ENCODE measurements at places on chromosomes 4 and X. TPM values are rescaled to one million over a fixed set of nuclear protein-coding genes. Genes with fewer than 3 reads are reported as not detected.
A peak's percentile ranks its signal among the peaks of the same experiment; 100 is the strongest.

DNA sequence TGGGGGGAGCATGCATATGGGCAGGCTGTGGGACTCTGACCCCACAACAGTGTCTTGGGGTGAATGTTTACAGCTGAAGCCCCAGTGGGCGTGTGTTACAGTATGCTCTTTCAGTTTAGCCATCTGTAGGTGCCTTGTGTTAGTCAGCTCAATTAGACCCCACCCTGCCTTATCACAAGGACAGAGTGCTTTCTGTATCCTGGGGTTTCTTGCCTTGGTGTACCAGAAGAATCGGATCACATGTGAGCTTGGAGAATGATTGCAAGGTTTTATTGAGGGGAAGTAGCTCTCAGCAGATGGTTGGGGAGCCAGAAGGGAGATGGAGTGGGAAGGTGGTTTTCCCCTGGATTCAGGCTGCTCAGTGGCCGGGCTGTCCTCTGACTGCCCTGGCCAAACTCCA lies 27.3 kb downstream of the SH3BGRL start:
- DNase-seq, result no peak

- DNase-seq, result peak; percentile 76
These were observed 605 bp upstream of the FAT1 start for GRCh38 chr4:186724058-186724863.

DNA sequence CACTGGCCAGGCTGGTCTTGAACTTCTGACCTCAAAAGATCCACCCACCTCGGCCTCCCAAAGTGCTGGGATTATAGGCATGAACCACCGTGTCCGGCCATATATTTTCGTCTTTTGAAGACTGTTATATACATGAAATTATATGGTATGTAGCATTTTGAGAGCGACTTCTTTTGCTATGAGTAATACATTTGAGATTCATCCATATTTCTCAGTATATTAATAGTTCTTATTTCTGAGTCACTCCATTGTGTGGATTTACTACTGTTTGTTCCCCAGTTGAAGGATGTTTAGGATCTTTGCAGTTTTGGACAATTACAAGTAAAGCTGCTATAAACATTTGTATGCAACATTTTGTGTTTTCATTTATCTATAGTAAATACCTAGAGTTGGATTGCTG lies 34.9 kb downstream of the GNL3L start:
- DNase-seq, result no peak

GRCh38 chrX:68651110-68651509 lies 3.6 kb downstream of the STARD8 start:
- no peak for DNase-seq

GRCh38 chr4:79250887-79251286 lies 75.0 kb downstream of the NAA11 start:
- no peak for DNase-seq

GRCh38 chr4:47483745-47484144 lies 1.3 kb upstream of the ATP10D start:
- no peak for DNase-seq

- no peak for DNase-seq
These were observed 9.2 kb downstream of the NKX3-2 start for GRCh38 chr4:13535118-13535517.

DNA sequence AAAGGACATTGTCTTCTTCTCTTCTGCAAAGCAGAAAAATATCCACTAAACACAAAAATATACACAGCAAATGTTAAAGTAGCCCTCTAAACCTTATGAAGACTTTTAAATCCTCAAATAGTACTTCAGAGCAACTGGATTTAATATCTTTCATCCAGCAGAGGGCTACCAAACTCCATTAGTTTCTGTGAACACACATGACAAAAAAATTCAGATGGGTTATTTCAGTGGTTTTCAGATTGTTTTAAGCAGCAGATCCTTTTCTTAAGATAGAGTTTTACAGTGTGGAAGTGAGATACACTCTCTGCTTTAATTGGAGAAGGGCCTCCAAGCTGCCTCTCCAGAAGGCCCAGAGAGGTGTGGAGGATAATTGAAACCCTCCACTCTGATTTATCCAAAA lies 56.7 kb downstream of the ANK2 start:
- DNase-seq, result peak; percentile 68

- no peak for DNase-seq
These were observed 193.3 kb upstream of the PGRMC2 start for GRCh38 chr4:128480945-128481344.

DNA sequence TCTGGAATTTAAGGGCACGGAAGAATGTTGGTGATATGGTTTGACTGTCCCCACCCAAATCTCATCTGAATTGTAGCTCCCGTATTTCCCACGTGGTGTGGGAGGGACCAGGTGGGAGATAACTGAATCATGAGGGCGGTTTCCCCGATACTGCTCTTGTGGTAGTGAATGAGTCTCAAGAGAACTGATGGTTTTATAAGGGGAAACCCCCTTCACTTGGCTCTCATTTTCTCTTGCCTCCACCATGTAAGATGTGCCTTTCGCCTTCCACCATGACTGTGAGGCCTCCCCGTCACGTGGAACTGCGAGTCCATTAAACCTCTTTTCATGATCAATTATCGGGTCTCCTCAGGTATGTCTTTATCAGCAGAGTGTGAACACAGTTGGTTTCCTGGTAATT lies 25.6 kb upstream of the DHRSX start:
- DNase-seq, result no peak

- DNase-seq, result no peak
These were observed 459.5 kb downstream of the GASK1B start for GRCh38 chr4:157713342-157713741.

DNA sequence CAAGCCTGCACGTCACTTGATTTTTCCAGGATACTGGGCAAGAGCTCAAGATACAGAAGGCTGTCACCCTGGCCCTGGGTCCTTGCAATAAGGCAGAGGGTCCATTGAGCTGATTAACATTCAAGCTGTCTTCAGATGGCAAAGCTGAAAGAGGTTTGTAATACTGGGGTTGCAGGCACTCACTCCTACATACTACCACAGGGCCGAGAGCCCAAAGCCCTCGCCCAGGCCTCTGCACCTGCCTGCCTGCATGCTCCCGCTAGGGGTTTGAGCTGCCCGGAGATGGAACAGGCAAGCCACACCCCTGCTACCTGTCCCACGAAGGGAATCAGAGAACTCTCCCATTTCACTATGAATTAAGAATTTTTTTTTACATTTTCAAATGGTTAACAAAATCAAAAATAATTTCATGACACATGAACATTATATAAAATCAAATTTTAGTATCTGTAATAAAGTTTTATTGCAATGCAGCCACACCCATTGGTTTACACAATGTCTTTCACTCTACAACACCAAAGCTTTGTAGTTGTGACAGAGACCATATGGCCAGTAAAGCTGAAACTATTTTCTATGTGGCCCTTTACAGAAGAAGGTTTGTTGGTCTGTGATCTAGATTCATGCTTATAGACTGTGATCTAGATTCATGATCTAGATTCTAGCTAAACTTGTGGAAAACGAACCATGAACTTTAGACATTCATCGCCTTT lies 530.4 kb upstream of the IGFBP7 start:
- DNase-seq, result no peak

DNA sequence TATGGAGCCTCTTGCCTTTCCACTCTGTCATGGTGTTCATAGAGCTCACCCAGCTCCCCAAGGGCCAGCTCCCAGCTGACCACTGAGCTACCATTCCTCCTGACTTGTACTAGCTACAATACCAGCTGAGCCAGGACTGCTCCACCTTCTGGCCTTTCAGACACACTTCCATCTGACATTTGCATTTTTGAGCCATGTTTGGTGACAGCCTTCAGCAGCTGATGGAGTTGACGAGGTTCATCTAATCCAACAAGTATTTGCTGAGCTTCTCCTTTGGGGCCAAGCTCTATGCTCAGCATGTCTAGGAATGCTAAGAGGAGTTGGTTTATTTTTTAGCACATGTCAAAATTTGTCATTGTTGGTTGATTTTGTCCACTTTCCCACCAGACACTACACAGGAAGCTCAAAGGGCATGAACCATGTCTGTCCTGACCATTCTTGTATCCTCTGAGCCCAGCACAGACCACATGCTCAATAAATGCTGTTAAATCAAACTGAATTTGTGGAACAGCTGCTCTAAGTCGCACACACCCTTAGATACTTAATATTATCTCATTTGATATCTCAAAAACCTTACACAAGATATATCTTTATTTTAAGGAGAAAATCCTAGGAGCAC lies 142.6 kb upstream of the PPARGC1A start:
- peak; percentile 40 for DNase-seq

DNA sequence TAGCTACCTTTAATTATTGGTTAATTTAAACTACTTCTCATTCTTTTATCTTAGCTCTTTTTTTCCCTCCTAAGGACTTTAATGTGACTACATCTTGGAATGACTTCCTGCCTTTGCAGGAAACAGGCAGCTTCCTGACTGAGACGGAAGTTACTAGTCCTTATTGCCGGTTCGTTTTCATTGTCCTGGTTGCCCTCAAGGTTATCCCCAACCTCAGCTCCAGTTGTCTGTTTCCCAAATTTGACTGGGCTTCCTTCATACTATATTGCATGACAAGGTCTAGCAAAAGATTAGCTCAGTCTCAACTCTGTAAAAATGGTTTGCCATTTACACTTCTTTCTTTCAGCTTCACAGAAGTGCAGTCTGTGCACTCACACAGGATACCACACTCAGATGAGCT lies 109.9 kb upstream of the DDX53 start:
- no peak for DNase-seq

DNA sequence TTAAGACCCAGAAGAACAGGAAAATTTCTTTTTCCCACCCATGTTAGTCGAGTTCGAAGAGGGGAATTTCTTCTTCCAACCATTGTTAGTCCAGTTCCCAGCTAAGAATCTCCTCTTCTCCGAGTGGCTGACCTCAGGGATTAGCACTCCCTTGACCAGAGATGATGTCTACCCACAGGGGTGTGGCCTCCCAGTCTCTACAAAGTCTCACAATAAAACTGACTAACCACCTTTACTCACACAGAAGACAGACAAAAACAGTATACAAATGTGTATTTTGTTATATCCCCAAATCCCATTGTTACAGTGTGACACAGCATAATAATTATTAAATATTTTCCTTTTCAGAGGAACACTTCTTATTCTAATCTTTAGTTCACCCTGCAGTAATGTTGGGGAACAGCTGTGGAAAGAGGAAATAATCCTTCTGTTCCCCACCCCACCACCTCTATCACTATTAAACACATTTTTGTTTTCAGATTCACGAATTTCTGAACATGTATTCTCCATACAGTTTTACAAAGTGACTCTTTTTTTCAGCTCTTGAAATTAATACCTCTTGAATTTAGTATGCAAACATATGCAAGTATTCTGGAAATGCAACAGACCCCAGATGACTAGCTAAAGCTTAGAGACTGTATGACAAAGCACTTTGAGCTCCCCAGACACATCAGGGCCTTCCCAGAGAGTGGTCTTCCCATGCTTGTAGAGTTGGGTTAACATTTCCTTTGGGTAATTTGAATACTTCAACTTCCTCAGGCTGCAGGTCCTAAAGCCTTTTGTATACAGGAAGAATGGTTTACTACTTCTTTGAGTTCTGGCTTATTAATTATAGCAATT lies 62.5 kb upstream of the NFKB1 start:
- DNase-seq, result no peak

- DNase-seq, result no peak
These were observed 119.8 kb downstream of the GUCY2F start for GRCh38 chrX:109362101-109362500.

GRCh38 chr4:120025516-120025915 lies 41.1 kb downstream of the MAD2L1 start:
- no peak for DNase-seq

GRCh38 chr4:30208731-30209435 lies 511.3 kb upstream of the PCDH7 start:
- DNase-seq, result no peak

DNA sequence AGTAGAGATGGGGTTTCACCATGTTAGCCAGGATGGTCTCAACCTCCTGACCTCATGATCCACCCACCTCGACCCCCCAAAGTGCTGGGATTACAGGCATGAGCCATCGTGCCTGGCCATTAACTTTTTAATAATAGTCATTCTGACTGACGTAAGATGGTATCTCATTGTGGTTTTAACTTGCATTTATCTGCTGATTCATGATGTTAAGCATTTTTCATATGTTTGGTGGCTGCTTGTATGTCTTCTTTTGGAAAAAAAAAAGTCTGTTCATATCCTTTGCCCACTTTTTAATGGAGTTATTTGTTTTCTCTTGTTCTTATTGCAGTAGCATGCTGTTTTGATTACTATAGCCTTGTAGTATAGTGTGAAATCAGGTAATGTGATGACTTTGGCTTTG lies 45.8 kb downstream of the ANXA10 start:
- no peak for DNase-seq

GRCh38 chrX:56786889-56787733 lies 58.1 kb downstream of the NBDY start:
- DNase-seq, result no peak

- no peak for DNase-seq
These were observed 790.1 kb downstream of the TECRL start for GRCh38 chr4:63618883-63619718.

DNA sequence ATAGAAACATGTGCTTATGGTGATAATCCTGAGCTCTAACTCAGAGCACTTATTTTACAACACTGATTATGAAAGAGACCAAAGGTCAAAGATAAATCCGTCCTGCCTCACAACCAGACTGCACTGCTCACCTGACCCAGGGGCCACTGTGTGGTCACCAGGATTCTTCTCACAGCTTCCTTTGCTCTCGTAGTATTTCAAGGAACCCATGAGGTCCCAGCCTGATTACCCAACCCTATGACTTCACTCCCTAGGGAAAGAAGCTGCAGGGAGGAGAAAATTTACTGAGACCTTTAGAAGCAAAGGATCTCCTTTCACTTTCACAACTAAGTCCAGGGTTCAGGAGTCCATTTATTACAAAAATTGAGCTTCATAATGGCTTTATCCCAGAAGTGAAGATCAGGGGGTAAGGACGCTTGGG lies 9.6 kb downstream of the SLC25A5 start:
- DNase-seq, result peak; percentile 79

DNA sequence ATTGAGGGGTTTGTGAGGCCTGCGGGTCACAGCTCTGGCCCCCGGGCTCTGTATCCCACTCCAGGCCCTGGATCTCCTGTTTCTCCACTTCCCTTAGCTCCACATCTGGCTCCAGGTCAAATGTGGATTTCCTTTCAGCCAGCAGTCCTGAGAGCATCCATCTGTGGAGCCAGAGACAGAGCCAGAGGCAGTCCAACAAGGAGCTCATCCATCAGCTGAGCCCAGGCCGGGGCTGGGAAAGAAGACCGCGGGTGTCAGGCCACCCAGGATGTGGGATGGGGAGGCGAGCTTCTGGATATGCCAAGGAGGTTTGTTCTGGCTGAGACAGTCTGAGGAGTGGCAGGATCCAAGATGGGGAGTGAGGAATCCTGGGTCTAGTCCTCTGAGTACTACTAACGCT lies 91.7 kb downstream of the EFNB1 start:
- no peak for DNase-seq

AFAP1 gene
- 12.6 TPM for total RNA-seq

PDCL2 gene
- total RNA-seq, result not detected

HPGD gene
- total RNA-seq, result 129 TPM

NSG1 gene
- 30.2 TPM for total RNA-seq

MAML3 gene
- 8.7 TPM for total RNA-seq

POLN gene
- total RNA-seq, result 2.0 TPM

DDX60 gene
- total RNA-seq, result 12.4 TPM

CCNG2 gene
- 134 TPM for total RNA-seq
